T-helper 2 cell (primary cell): ENCODE measurements at places on chromosomes 2 and 18.

DNA sequence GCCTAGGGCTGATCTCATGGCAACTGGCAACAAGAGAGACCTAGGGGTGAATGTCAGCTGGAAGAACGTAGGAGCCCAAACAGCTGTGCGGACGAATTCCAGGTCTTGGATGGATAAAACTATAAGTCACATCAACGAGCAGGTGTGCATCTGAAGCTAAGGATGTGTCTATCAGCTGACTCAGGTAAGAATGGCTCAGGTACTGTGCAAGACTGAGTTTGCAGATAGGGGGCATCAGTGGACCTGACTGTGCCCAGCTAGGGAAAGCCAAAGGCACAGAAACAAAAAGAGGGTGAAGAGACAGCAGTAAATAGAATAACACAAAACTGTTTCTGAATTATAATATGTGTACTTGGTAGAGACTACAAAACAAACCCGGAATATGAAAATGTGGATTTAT is 357.3 kb downstream of the ZEB2 start:
- peak; percentile 15 for DNase-seq

DNA sequence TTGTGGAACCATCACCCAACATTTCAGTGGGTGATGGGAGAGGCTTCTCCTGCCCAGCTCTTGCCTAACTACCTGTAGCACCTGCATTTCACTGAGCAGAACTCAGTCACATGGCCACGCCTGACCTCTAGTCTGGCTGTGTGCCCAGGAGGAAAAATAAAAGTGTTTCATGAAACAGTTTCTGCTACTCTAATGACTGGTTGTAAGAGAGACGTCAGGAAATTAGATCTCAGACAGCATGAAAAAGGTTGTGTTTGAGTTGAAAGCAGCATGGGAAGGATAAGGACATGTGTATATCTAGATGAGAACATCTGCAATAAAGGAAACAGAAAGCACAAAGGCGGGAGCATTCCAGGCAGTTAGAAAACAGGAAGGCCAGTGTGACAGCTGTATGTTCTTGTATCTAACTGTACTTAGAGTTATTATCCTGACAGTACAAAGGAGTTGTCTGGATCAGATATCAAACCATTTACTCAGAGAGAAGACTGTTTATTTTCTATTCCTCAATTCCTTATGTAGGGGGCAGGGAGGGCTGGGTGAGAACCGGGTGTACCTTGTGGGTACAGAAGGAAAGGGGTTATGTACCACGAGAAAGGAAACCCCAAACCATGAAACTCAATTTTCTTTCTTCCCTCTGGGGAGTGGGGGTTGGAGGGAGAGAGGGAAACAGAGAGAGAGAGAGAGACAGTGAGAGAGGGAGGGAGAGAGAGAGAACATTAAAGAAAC is 307.4 kb upstream of the VWC2L start:
- DNase-seq = no peak

- no peak for DNase-seq
These were observed 71.2 kb upstream of the ZNF236 start for GRCh38 chr18:76750917-76751890.

GRCh38 chr2:109356324-109357035 is 227.5 kb downstream of the SH3RF3 start:
- no peak for DNase-seq

DNA sequence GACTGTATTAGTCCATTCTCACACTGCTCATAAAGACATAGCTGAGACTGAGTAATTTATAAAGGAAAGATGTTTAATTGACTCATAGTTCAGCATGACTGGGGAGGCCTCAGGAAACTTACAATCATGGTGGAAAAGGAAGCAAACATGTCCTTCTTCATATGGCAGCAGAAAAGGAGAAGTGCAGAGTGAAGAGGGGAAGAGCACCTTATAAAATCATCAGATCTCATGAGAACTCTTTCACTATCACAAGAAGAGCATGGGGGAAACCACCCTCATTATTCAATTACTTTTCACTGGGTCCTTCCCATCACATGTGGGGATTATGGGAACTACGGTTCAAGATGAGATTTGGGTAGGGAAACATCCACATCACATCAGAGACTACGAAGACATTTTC is 43.0 kb upstream of the CAVIN2 start:
- DNase-seq = no peak

- no peak for DNase-seq
These were observed 762.4 kb downstream of the DSC3 start for GRCh38 chr18:30280186-30280585.

GRCh38 chr18:46401486-46402070 is 255.4 kb downstream of the LOXHD1 start:
- DNase-seq = no peak

- DNase-seq = no peak
These were observed 63.3 kb downstream of the LIPG start for GRCh38 chr18:49625021-49625691.

GRCh38 chr2:223513771-223514455 is 88.2 kb downstream of the SCG2 start:
- DNase-seq = no peak

- no peak for DNase-seq
These were observed 74.3 kb upstream of the COL5A2 start for GRCh38 chr2:189253836-189254235.

- DNase-seq = no peak
These were observed 297.3 kb downstream of the MTX2 start for GRCh38 chr2:176566496-176566895.

DNA sequence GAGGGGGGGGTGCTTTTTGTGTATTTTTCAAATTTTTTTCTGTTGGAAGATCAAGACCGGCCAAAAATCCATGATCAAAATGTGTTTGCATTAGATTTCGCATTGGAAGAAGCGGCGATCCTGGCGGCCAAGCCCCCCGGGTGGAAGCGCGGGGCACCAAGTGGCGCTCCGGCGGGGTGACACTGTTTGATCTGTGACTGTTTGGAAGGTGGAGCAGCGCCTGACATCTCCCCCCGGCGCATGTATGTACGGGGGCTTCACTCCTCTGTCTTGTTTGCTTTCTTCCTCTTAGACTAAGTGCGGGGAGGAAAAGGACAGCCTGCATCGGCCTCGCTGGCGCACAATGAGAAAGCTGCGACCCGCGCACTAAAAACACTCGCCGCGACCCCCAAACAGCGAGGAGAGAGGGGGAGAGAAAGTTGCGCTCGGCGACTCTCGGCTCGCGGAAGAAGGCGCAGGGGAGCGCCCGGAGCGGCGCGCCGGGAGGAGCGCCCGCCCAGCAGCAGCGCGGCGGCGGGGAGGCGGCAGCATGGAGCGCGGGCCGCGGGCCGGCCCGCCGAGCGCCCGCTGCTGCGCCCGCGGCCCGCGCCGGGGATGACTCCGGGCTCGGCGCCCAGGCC is 515 bp downstream of the TSHZ1 start:
- no peak for DNase-seq

GRCh38 chr2:24981411-24982136 is 9.8 kb upstream of the DNAJC27 start:
- no peak for DNase-seq

- DNase-seq = no peak
These were observed 36.9 kb upstream of the SERPINB2 start for GRCh38 chr18:63850636-63851035.

- no peak for DNase-seq
These were observed 332.4 kb downstream of the IRS1 start for GRCh38 chr2:226467221-226467620.

DNA sequence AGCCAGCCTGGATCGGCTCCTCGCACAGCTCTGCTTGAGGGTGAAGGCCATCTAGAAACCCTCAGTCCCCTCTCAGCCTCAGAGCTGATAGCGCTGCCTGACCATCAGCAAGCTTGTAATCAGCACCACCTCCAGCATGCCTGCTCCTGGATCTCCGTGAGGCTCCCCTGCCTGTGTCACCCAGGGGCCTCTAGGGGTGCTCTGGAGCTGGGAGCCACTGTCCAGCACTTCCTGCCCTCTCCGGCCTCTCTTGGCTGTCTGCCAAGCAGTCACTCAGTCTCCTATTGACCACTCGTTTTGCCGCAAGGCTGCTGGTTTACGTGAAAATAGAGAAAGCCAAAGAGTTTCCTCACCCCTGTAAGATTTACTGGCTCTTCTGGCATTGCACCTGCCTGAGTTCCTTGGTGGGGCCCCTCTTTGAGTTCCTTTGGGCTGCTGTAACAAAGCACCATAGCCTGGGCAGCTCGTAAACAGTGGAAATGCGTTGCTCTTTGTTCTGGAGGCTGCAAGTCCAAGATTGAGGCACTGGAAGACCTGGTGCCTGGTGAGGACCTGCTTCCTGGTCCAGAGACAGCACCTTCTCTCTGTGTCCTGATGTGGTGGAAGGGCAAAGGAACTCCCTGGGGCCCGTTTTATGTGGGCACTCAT is 17.9 kb downstream of the CAPN10 start:
- DNase-seq = no peak

DNA sequence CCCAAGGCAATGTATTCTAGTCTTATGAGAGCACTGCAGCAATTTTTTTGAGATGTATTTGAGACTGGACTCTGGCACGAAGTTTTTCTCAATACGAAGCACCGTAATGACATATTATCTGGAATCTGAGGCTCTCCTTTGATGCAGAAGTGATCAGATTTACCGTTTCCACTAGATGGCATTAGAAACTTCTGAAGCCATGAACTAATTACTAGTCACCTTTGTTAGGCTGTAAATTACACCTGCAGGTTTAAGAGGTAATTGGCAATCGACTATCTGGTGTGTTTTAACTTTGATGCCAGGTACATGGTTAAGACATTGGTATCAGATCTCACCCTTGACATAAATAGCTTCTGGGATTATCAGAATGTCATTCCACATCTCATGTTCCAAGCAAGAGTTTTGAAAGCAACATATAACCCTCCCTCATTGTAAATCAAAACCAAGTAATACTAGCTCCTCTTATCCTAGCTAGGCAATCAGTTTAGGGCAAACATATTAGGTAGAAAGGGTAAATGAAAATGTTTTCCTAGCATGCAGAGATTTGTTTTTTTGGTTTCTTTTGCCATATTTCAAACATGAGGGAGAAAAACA is 254.6 kb upstream of the SPRED2 start:
- no peak for DNase-seq

GRCh38 chr18:64692826-64693225 is 543.9 kb upstream of the LINC00305 start:
- DNase-seq = no peak

- no peak for DNase-seq
These were observed 59.8 kb downstream of the MEIS1 start for GRCh38 chr2:66494708-66495107.

GRCh38 chr2:189631849-189632248 is 29.4 kb upstream of the ASNSD1 start:
- no peak for DNase-seq

- DNase-seq = no peak
These were observed 99.8 kb downstream of the DIS3L2 start for GRCh38 chr2:232061265-232061664.

GRCh38 chr2:5316001-5316490 is 376.1 kb upstream of the SOX11 start:
- no peak for DNase-seq

- no peak for DNase-seq
These were observed 163.7 kb upstream of the ACVR2A start for GRCh38 chr2:147681093-147681492.

DNA sequence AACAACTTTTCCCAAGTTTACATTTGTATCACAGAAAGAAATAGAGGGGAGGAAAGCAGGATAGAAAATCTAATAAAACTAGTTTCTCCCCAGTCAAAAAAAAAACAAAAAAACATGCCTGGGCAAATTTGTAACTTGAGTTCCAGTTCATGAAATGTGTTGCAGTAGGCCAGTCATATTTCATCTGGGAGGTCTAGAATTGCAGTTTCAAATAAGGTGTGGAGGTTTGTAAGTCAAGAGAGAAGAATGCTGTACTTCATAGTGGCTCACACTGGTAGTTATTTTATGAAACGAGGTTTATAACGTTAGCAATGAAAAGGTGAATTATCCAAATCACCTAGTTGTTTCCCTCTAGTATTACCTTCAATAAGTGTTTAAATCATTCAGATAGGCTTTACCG is 1313.9 kb upstream of the SLC39A10 start:
- no peak for DNase-seq

DNA sequence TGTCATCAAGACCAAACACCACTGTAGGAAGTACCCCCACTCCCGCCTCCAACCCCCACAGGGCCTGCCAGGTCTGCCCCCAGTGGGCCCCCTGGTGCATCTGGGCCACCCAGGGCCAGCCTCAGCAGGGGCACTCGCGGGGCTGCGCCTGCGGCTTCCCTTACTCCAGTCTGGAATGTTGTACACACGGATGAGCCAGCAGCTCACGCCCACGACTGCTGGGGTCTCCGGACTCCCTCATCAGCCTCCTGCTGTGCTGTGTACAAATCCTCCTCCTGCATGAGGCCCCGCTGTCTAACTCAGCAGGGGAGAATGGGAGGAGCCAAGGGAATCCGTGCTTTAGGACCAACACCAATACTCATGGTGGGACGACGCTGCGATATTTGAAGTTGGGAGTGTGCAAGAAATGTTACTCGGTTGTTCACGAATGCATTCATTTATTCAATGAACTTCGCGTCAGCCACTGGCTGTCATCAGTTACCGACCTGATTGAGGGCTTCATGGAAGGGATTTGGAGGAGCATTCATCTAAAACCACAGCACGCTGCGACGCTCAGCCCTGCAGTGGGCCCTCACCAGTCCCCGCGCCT is 654 bp upstream of the ASB1 start:
- no peak for DNase-seq

- DNase-seq = no peak
These were observed 22.3 kb downstream of the KLF7 start for GRCh38 chr2:207143215-207144172.

- no peak for DNase-seq
These were observed 264.5 kb downstream of the EIPR1 start for GRCh38 chr2:3113122-3113521.

- no peak for DNase-seq
These were observed 514.4 kb downstream of the DCDC2C start for GRCh38 chr2:4217737-4218136.

DNA sequence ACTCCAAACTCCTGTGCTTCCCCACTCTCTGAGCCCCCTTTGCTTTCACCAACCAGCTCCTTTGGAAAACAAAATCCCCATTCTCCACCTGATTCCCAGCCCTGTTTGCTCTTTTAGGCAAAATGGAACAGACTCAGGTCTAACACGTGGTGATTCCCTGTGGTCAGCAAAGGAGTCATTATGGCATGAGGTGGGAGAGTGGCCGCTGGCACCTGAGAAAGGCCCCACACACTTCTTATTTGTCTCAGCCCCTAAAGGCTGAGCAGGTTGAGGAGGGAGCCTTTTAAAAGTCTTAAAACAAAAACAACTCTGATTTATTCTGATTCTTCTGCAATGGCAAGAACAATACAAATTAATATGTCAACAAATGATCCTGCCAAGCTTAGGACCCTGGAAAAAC is 401.2 kb downstream of the TNS1 start:
- DNase-seq = no peak

DNA sequence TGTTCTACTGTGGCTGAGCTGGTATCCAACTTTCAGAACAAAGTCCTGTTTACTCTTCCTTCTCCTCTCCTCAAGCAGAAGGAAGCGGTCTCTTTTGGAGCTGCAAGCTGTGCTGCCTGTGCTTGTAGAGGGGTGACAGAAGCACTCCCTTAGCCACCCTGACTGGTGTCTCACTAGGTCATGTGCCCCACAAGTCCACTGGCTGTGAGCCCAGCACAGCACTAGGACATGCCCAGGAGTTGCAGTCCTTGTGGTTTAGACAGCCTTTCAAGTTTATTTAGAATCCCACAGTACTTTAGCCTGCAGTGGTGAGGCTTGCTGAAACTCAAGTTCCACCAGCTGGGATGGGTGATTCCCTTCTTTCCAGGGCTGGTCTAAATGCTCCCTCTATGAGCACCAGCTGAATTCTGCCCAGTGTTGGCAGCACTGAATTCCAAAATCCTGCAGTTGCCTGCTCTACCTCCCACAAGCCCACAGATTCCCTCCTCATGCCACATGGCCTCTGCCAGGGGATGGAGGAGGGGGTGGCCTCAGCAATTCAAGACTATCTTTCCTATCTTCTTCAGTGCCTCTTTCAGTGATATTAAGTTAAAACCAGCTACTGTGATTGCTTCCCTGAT is 61.2 kb downstream of the CCDC85A start:
- no peak for DNase-seq
